NCI-H1694 treated with DMSO at 0.1 percent for 48 hours (cell line): ENCODE measurements at places on chromosomes 2 and 18.

DNA sequence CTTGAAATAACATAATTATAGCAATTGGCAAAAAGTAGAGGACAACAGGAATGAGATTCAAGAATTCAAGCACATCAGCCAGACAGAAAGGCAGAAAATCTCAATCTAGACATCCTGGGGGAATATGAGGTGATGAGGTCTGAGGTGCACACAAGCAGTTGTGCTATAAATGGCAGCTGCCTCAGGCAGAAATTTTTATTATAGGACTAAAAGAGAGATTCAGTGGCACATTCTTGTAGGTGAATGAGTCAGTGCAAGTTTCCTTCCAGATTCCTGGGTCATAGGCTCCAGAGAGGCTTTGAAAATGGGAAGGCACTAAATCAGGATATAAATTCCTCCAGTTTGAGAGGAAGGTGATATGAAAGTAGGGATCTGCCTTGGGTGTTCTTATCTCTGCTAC, 127.2 kb upstream of the THSD7B start:
- no peak for DNase-seq

GRCh38 chr18:59627414-59627813, 69.8 kb downstream of the CCBE1 start:
- no peak for DNase-seq

GRCh38 chr2:79292239-79292957, 132.8 kb upstream of the REG3A start:
- no peak for DNase-seq

- no peak for DNase-seq
These were observed 120.9 kb upstream of the CDC42EP3 start for GRCh38 chr2:37792366-37792765.
